Stimulated activated CD8-positive, alpha-beta memory T cell treated with anti-CD3 and anti-CD28 coated beads, Interleukin-4, amount 100 ng/mL, for 1 hour (primary cell): ENCODE measurements at places on chromosomes 7 and 10.

- DNase-seq: no peak
Measured at GRCh38 chr10:114498413-114499111, 94.3 kb upstream of the AFAP1L2 start.

DNA sequence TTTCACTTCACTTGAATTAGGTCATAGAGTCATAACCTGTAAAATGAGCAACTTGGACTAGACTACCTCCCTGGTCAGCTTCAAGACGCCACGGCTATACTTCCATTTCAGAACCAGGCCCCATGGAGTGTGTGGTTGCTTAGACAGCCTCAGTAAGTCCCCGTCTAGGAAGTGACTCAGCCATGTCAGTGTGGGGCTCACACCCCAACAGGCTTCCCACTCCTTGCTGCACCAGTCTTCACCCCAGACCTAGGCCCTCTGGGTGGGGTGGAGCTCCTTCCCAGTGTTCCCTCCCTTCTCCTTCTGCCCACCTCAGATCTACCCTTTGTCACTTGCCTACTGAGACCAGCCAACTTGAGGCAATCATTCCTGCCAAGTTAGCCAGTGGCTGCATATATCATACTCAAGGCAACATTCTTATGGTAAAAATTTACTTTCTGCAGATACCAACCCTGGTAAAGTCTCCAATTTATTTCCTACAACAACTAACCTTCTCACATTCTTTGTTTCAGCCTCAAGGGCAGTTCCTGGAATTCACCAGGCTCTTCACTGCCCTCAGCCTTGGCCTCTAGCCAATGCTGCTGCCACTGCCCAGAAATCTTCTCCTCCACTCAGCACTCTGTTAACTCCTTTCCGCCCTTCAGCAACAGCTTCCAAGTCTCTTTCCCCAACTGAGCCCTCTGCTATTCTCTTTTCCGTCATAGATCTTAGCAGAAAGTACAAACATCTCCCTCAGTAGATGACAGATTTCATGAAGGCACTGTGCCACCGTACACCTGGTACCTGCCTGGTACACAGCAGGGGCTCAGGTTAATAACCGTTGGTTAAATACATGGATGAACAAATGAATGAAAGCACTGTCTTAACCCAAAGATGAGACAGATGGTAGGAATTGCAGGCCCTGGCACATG lies 31.3 kb upstream of the ZNRF2 start:
- no peak for DNase-seq

DNA sequence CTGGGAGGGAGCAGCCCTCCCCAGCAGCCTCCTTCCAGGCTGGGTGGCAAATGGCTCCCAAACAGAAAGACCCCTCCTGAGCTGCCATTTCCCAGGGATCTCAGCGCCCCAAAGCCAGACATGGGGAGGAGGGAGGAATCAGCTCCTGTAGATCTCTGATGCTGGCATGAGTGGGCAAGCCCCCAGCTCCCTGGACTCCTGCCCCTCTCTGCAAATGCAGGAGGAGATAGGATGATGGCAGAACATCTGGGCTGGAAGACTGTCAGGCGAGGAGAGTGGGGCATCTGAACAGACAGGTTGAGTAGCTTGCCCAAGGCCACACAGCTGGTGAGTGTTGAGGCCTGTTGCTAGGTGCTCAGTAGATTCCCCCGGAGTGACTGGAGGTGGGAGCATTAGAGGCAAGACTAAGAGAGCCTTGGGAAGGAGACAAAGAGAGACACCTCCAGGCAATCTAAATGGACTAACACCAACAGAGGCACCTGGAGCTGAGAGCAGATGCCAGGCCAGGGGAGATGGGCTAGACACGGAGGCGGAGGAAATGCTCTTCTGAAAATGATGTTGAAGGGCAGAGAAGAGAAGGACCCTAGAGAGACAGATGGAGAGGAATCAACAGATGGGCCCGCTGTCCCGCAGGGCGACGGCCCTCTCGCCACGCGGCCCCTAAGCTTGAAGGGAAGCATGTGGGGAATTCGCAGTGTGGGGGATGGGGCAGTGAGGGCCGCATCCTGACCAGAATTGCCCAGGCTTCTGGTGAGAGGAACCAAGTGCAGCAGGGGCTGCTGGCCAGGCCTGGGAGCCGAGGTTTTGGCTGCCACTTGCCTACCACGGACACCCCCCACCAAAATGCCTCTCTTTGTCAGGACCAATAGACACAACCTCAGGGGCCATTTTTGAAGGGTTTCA lies 84.8 kb upstream of the LRRC4 start:
- no peak for DNase-seq

DNA sequence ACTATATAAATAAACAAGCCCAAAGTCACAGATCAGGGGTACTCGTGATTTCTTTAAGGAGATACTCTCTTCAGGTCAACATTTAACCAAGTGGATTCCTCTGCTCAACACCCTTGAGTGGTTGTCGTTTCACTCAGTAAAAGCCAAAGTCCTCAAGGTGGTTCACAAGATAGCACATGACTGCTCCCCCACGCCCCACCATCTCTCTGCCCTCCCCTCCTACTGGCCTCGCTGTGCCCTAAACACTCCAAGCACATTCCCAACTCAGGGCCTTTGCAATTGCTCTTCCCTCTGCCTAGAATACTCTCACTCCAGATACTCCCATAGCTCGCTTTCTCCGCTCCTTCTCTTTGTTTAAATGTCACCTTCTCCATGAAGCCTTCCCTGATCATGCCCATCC lies 72.1 kb upstream of the FHIP2A start:
- DNase-seq: no peak

DNA sequence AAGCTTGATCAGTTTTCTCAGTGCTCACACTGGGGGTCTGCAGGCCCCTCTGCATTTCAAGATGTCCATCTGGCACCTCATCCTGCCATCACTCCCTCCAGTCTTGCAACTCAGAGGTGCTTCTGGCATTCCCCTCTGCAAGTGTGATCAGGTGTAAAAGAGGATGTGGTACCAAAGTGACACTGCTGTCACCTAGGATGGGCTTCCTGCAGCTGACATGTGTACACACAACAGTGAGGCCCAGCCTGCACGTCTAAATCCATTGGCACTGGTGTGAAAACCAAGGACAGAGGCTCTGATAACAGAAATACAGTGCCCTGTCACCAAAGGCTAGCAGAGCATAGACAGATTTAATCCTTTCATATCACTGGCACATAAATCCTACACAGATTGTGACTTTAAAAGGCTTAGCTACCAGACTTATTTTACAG lies 162.5 kb upstream of the CELF2 start:
- DNase-seq: no peak

- no peak for DNase-seq
Measured at GRCh38 chr10:12491491-12491890, 142.1 kb downstream of the CAMK1D start.

- DNase-seq: no peak
Measured at GRCh38 chr7:42624471-42624870, 287.4 kb downstream of the C7orf25 start.

GRCh38 chr10:91616137-91616536 lies 16.7 kb downstream of the PPP1R3C start:
- no peak for DNase-seq

DNA sequence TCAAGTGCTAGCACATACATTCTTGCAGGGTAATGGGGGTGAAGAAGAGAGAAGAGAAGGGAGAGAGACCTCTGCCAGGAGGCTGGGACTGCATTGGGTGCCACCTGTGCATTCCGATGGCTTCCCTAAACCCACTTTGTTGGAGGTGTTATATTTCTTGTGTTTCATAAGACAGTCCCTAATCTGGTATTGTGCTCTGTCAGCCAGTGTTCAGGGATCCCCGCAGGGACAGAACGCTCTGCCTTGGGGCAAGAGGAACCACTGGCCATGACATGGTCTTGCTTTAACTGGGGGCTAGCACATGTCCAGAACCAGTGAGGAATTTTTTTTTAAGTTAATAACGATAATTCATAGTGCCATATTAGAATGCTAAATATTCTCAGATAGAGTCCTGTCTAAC lies 365.2 kb upstream of the GALNT17 start:
- DNase-seq: no peak

GRCh38 chr7:94823947-94824346 lies 83.4 kb upstream of the PPP1R9A start:
- DNase-seq: no peak

- DNase-seq: no peak
Measured at GRCh38 chr10:17861760-17862159, 52.6 kb downstream of the MRC1 start.

DNA sequence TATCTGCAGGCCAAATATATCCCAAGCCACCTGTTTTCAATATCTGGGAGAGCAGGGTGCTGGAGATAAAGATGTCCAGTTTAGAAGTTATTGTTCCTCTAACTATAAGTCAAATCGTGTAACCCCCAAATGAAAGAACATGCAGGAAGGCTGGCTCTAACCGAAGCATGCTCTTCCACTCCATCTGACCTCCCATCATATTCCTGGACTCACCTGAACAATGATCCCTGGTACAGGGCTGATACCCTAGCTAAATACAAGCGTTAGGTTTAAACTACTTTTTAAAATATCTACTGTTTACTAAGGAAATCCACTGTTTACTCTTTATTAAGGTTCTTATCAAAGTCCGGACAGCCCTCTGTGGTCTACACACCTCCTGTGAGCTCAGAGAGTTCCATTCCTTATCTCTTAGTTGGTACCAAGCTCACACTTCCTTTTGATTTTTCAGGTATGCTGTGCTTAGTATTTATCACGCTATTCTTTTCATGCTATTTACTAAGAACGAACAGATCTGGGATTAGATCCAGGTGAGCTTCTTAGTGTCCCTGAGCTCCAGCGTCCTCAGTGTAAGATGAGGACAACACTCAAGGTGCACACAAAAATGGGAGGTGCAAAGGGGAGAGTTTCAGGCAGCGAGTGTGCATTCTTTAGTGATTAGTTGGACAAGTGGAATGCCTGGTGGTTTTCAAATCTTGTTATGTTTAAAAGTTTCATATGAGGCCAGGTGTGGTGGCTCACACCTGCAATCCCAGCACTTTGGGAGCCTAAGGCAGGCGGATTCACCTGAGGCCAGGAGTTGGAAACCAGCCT lies 23.6 kb upstream of the COBL start:
- no peak for DNase-seq

- DNase-seq: no peak
Measured at GRCh38 chr7:104794154-104794553, 219.9 kb upstream of the KMT2E start.

DNA sequence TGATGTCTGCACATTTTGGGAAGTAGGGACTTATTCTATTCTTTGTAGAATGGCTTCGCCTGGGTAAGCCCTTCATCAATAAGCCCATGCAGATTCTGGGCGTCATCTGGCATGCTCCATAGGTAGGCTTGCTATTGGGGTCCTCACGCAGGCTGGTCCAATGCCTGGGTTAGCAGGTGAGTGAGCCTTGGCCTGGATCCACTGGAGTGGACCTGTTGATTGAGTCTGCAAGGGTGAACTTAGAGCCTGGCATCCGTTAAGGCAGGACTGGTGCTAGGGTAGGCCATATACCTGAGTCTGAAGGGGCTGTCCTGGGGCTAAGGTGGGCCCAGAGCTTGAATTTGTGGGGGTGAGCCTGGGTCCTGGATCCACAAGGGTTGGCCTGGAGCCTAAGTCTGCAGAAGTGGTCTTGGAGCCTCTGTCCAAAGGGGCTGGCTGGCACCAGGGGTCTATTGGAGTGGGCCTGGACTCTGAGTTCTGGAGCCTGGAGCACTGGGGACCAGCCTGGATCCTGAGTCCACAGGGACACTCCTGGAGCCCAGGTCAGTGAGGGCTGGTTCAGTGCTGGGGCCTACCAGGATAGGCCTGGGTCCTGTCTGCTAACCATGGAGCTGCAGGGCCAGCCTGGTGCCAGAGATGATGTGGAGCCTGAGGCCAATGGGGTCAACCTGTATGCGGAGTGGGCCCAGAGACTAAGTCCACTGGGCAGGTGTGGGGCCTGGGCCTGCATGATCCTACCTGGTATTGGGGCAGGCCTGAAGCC lies 297.7 kb downstream of the PTPRN2 start:
- DNase-seq: no peak

GRCh38 chr7:107697321-107698049 lies 36.9 kb downstream of the SLC26A4 start:
- no peak for DNase-seq

DNA sequence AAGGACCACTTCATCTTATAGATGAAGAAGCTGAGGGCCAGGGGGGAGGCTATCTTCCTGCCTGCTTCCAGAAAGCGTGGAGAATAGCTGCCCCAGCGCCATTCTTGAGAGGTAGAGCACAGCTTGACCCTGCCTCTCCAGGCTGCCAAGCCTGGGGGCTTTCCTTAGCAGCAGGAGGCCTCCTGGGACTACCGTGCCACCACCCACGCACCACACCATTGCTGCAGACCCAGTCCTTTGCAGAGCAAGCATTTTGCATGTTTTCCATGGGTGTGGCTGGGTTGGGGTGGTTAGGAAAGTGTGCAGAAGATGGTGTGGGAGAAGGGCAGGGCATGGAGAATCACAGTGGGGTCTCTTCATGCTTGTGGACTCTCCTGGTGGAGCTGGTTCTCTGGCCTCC lies 64.9 kb downstream of the TBXAS1 start:
- no peak for DNase-seq

DNA sequence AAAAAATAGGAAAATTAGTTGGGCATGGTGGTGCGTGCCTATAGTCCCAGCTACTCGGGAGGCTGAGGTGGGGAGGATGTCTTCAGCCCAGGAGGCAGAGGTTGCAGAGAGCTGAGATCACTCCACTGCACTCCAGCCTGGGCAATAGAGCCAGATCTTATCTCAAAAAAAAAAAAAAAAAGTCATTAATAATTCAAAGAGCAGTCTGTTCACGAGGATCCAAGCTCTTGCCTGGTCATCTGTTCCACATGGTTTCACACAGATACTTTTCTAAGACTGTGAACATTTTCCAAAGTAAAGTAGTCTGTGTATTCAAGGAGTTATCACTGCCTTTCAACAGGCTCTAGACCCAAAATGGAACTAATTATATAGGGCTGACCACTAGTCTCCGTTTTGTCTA lies 86.9 kb downstream of the ZNF277 start:
- DNase-seq: no peak
